Activated CD8-positive, alpha-beta memory T cell treated with anti-CD3 and anti-CD28 coated beads, Interleukin-2, amount 10 ng/mL, durations not matched to agents 7 days and 5 days (primary cell): ENCODE measurements at places on chromosomes 4 and X. TPM values are rescaled to one million over a fixed set of nuclear protein-coding genes. Genes with fewer than 3 reads are reported as not detected.

- H3K27me3 ChIP-seq: no peaks in the 10 kb centered on the region
- H3K36me3 ChIP-seq: no peaks in the 10 kb centered on the region
- no peak for DNase-seq
- no peak overlapping the region for H3K27ac ChIP-seq
Measured at GRCh38 chrX:666762-667720, 36.5 kb downstream of the SHOX start.

DNA sequence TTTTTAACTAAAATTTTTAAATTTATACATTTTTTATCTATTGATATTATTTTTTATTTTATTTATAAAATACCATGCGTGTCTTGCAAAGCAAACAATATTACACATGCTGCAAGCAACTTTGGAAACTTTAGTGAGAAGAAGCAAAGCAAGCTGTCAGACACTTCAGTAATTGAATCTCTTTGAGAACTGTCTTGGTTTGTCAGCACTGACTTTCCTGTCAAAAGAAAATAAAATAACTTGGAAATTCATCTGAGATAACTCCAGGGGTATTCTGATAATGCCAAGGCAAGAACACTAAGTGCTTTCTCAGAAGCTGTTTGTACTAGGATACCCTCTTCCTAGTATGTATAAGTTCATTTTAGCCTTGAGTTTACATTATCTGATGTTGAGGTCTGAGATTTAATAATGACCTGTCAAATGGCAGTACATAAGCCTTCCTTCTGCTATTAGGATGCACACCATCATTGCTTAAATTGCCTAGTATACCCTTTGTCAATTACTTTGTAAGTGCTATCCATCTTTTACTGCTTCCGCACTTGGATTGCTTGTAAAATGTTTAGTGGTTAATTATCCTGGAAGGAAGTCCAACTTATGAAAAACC is 624.2 kb upstream of the AGA start:
- no peaks in the 10 kb centered on the region for H3K27me3 ChIP-seq
- H3K36me3 ChIP-seq: no peaks in the 10 kb centered on the region
- DNase-seq: no peak
- no peak overlapping the region for H3K27ac ChIP-seq

DNA sequence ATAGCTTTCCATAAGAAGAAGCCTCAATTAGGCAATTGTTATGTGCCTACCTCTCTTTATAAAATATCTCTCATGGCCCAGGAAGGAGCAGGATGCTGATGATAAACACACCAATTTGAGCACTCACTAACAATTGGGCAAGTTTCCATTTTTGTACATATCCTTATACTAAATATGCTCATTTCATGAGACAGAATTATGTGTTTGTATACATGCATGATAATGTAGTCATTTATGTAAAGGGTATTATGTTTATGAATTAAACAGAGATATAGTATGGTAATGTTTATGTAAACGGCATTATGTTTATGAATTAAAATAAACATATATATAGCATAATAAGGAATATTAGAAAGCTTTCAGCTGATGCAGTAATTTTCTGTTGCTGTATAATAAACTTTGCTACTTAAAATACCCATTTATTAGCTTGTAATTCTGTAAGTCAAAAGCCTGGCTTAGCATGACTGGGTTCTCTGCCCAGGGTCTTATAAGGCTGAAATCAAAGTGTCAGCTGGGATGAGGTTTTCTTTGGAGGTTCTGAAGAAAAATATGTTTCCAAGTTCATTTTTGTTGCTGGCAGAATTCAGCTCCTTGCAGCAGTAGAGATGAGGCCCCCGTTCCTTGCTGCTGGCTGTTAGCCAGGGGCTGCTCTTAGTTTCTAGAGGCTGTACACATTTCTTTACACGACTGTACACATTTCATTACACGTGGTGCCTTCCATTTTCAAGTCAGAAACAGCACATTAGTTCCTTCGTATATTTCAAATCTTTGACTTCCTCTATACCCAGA is 89.0 kb downstream of the GLRA2 start:
- H3K27me3 ChIP-seq: no peaks in the 10 kb centered on the region
- no peaks in the 10 kb centered on the region for H3K36me3 ChIP-seq
- H3K4me1 ChIP-seq: no peaks in the 10 kb centered on the region
- DNase-seq: no peak

DNA sequence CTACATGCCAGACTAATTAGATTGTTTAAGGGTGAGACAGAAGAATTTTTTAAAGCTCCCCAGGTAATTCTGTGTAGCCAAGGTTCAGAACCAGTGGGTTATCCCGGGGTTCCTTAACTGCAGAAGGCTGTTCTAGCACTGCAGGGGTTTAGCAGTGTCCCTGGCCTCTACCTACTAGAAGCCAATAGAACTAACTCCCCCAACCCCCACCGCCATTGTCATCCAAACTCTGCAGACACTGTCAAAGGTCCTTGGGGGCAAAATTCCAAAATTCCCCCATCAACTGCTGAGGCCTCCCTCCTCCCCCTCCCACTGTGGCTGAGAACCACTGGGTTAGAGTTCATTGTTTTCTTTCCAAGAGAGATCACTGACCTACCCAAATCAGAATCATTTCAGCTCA is 66.4 kb downstream of the MOSPD2 start:
- no peak overlapping the region for H3K27ac ChIP-seq
- no peaks in the 10 kb centered on the region for H3K27me3 ChIP-seq
- no peak overlapping the region for H3K4me3 ChIP-seq
- DNase-seq: no peak

DNA sequence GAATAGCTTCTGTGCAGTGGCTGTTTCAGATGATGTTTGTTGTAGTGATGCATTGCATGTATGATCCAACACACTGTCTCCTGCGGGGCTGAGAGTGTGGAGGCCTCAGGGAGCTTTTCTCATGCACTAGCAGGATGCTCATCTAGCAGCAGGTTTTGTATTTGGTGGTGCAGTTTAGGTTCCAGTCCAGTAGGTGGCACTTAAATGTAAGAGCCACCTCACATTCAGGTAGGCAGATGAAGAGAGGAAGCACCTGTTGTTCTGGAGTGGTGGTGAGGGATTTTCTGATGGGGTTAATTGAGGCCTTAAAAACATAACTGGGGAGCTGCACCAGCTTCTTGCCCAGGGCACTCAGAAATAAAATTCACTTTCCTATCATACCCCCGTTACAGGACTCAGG is 300.9 kb downstream of the SPIN4 start:
- H3K36me3 ChIP-seq: no peaks in the 10 kb centered on the region
- DNase-seq: no peak
- H3K27ac ChIP-seq: no peak overlapping the region
- no peaks in the 10 kb centered on the region for H3K27me3 ChIP-seq
- H3K4me3 ChIP-seq: no peak overlapping the region

DNA sequence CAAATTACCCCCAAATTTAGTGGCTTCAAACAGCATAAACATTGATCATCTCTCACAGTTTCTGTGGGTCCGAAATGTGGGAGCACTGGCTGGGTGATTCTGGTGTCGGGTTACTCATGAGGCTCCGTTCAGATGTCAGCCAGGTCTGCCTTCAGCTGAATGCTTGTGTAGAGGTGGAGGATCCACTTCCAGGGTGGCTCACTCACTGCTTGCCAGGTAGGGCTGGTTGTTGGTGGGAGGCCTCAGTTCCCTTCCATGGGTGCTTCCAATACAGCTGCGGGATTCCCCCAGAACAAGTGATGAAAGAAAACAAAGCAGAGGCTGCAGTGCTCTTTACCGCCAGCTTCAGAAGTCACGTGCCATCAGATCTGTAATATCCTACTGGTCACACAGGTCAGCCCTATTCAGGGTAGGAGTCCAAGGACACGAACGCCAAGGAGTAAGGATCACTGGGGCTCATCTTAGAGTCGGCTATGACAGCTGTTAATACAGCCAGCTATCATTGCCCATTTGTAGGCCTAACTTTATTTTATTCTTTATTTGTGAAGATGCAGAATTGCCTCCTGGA is 1.1 kb upstream of the SMIM43 start:
- H3K36me3 ChIP-seq: no peaks in the 10 kb centered on the region
- no peak for DNase-seq
- H3K4me1 ChIP-seq: peaks cover 8% of the 10 kb centered on the region
- no peak overlapping the region for H3K27ac ChIP-seq
- peaks cover 78% of the 10 kb centered on the region for H3K27me3 ChIP-seq
- no peak overlapping the region for H3K4me3 ChIP-seq

FAM53A gene
- 1.6 TPM for total RNA-seq

DNA sequence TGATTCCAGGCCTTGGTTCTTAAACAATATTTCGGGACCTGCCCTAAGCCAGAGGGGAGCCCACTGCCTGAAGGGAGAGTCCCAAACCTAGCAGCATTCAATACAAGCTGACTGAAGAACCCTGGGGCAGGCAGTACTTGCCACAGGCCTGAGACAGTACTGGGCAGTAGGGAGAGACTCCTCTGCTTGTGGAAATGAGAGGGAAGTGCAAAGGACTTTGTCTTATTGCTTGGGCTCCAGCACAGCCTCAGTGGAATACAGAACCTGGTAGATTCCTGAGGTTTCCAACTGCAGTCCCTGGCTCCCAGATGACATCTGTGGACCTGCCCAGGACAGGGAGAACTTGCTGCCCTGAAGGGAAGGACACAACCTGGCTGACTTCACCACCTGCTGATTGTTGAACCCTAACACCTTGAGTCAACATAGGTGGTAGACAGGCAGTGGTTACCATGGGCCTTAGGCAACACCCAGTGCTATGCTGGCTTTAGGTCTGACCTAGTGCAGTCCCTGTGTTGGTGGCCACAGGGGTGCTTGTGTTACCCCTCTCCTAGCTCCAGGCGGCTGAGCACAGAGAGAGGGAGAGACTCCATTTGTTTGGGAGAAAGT is 20.3 kb upstream of the ABCG2 start:
- H3K4me1 ChIP-seq: peaks cover 12% of the 10 kb centered on the region
- no peak overlapping the region for H3K4me3 ChIP-seq
- H3K27ac ChIP-seq: no peak overlapping the region
- no peaks in the 10 kb centered on the region for H3K27me3 ChIP-seq
- DNase-seq: no peak

GRCh38 chr4:144650311-144651005 is 4.5 kb downstream of the HHIP start:
- no peak for DNase-seq
- H3K27ac ChIP-seq: no peak overlapping the region
- peaks cover 18% of the 10 kb centered on the region for H3K4me1 ChIP-seq
- H3K27me3 ChIP-seq: peaks cover 43% of the 10 kb centered on the region

GRCh38 chr4:186844059-186844681 is 120.5 kb upstream of the FAT1 start:
- no peak overlapping the region for H3K27ac ChIP-seq
- no peaks in the 10 kb centered on the region for H3K4me1 ChIP-seq
- no peaks in the 10 kb centered on the region for H3K27me3 ChIP-seq
- DNase-seq: no peak
- no peaks in the 10 kb centered on the region for H3K36me3 ChIP-seq

ADGRG2 gene
- total RNA-seq: not detected

DNA sequence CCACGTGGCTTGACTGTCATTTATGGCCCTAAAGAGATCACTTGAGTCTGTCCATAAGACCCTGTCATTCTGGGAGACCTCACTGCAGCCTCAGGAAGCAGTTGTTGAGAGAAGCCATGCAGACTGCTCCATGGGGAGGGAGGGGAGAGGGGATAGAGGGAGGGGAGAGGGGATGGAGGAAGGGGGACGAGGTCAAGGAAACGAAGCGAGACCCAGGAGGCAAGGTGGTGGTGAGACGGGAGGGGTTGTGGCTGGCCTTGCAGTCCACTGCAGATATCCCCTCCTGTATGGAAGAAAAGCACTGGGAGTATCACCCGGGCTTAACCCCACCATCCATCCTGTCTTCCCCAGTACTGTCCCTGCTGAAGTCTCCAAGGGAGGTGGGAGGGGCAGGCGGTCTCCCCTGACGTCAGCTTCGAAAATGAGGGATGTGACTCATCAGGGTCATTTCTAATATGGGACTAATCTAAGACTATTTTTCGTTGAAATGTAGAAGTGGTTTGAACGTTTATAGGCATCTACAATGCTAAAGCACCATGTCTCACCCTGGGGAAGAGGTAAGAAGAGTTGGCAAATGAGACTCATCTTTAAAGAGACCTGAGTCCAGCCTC is 5.6 kb downstream of the TMEM255A start:
- H3K27me3 ChIP-seq: peaks cover 19% of the 10 kb centered on the region
- DNase-seq: no peak
- no peak overlapping the region for H3K27ac ChIP-seq
- H3K36me3 ChIP-seq: no peaks in the 10 kb centered on the region

GRCh38 chrX:54597728-54598127 is 67.7 kb downstream of the GNL3L start:
- H3K4me1 ChIP-seq: peaks cover 5% of the 10 kb centered on the region
- peaks cover 15% of the 10 kb centered on the region for H3K36me3 ChIP-seq
- H3K27me3 ChIP-seq: no peaks in the 10 kb centered on the region
- no peak for DNase-seq
- H3K4me3 ChIP-seq: no peak overlapping the region
- no peak overlapping the region for H3K27ac ChIP-seq

GRCh38 chrX:2989565-2989964 is 16.8 kb upstream of the ARSH start:
- H3K27me3 ChIP-seq: no peaks in the 10 kb centered on the region
- no peak overlapping the region for H3K4me3 ChIP-seq
- H3K4me1 ChIP-seq: no peaks in the 10 kb centered on the region
- H3K36me3 ChIP-seq: no peaks in the 10 kb centered on the region
- DNase-seq: no peak

SPARCL1 gene
- not detected for total RNA-seq

DNA sequence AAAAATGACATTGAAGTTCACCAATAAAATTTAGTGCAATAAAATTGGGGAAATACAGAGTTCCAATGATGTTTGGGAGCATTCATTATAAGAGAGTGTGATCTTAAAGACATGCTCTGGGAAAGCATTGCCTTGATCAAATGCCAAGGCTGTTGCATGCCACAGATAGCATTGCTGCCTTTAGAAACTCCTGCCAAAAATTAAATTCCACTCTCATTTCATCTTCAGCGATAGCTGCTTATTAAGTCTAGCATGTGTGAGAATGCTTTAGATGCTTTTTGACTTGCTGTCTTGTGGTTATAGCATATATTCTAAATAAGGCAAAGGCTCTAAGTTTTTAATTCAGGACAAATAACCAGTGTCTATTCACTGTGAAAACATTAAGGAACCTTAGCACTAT is 49.3 kb downstream of the NPNT start:
- no peaks in the 10 kb centered on the region for H3K4me1 ChIP-seq
- H3K27ac ChIP-seq: no peak overlapping the region
- H3K27me3 ChIP-seq: no peaks in the 10 kb centered on the region
- H3K4me3 ChIP-seq: no peak overlapping the region

DNA sequence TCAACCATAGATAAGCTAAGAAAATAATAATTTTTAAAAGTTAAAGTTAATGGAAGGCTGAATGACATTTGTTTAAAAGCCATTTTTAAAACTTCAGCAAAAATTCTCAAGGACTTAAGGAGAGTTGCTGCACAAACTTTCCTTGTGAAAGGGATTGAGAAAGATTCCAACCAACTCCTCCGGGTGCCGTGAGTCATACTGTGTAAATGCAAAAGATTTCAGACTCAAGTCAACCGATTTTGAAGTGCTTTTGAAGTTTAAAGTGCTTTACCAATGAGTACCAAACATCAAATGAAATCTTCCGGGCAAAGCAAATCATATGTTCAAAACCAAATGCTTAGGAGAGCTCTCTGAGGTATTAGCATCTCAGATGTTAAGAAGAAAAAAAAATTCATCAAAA is 31.4 kb downstream of the VCX2 start:
- no peaks in the 10 kb centered on the region for H3K4me1 ChIP-seq
- no peak for DNase-seq
- no peak overlapping the region for H3K27ac ChIP-seq
- no peaks in the 10 kb centered on the region for H3K27me3 ChIP-seq
- H3K36me3 ChIP-seq: no peaks in the 10 kb centered on the region
